ENCODE measurements at places on chromosomes 5 and 9.

DNA sequence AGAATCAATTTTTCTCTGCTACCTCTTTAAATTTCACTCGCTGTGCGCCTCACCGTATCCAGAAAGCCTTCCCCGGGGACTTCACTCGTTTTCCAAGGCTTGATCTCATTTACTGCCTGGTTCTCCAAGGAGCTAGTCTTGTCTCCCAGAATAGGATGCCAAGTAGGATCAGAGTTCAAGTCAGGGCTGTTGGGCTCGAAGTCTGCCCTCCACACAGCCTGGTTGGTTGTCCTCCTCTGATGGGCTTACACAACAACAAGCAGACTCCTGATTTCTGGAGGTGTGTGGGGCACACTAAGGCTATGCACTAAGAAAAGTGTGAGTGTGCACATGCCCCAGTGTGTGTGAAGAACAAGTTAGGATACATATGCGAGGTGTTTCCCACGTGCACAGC lies 14.0 kb upstream of the TNIP1 start:
- DNase-seq: no peak

- DNase-seq: no peak
Observed at GRCh38 chr9:122294531-122294930, 29.8 kb downstream of the MRRF start.

GRCh38 chr9:121865060-121865459 lies 213.6 kb downstream of the DAB2IP start:
- no peak for DNase-seq

- no peak for DNase-seq
Observed at GRCh38 chr9:126401107-126401506, 74.5 kb downstream of the MVB12B start.

GRCh38 chr5:170408226-170408625 lies 19.1 kb upstream of the KCNMB1 start:
- DNase-seq: no peak

DNA sequence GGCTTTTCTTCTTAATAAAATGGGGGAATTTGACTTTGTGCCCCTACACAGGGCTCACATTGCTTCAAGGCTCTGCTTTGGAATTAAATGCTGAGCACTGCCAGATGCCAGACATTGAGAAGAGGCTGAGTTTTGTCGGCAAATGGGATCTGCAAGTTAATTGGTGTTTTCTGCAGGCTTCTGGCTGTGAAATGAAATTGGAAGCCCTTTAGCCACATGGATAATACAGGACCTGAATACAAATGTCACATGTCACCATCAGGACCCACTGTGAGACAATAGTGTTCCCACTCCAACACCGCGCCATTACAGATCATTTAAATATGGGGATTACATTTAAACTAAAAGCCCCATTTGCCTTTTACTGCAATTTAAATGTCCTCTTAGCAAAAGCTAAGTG lies 164.4 kb downstream of the ZSWIM6 start:
- DNase-seq: no peak

DNA sequence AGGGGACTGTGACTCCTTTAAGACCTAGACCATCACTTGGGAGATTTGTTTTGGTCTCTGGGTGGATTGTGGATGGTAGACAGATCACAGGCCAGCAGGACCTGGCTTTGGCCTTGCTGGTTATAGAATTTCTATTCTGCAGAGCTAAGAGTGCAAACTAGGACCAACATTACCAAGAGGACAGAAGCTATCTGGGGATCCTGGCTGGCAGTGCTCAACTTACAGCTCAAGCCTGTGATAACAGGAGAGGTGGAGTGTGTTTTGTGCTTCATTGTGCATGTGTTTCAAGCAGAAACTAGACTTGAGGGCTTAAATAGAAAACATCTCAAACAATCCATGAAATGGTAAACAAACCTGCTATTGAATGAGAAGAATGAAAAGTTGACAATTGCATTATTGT lies 106.7 kb downstream of the ZNF462 start:
- DNase-seq: no peak

DNA sequence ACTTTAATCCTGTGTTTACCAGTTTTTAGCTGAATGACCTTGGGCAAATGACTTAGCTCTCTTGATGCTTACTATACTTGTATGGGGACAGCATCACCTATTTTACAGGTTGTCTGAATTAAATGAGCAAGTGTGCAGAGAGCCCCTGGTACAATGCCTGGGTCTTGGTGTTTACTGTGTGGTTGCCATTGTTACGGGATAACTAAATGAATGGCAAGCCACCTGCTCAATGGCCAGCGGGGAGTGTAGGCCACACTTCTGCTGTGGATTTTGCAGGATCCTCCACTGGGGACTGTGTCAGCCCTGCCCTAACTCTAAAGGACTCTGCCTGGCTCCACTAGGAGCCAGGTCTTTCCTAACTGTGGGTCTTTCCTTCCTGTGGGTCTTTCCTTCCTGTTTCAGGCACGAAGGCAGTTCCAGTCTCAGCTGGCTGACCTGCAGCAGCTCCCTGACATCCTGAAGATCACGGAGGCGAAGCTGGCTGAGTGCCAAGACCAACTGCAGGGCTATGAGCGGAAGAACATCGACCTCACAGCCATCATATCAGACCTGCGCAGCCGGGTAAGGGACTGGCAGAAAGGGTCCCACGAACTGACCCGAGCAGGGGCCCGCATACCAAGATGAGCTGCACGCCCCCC lies 10.3 kb upstream of the GLE1 start:
- DNase-seq: no peak
